ENCODE measurements at places on chromosomes 2 and 18.

DNA sequence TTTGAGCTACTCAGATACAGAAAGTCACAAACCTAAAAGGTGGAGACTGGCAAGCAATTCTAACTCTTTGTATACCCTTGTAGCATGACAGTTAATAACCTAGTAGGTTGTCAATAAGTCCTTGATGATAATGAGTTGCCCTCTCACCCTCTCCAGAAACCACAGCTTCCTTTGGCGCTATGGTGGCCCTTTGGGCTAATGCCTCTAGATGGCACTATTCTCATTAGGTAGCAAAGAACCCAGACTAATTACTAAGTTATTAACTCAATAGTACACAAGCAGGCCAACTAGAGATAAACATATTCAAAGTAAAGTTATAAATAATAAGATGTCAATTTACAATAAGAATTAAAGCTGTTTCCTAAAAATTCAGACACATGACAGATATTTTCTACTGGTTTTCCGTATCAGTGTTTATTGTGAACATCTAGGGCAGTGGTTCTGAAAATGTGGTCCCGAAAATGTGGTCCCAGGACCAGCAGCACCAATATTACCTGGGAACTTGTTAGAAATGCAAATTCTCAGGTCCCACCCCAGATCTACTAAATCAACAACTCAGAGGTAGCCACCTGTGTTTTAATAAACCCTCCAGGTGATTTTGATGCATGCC lies 41.1 kb downstream of the LDAH start:
- no peak for DNase-seq

DNA sequence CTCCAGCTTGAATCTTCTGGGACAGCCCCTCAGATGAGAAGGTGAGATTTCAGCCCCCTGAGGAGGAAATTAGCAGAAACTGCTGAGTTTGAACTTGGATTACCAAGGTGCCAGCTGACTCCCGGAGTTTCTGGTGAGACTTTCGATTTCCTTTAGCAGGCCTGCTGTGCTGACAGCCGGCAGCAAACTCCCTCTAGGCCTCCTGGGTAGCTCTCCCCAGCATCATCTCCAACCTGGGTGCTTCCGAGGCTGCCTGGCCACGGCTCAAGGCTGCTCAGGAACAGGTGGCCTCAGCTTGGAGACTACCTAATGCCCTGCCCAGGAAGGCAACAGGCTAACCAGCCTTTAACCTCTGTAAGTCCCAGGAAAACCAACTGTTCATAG lies 16.5 kb downstream of the SDC1 start:
- no peak for DNase-seq

- DNase-seq, result no peak
These were observed 437.6 kb downstream of the DLGAP1 start for GRCh38 chr18:4017480-4017879.

DNA sequence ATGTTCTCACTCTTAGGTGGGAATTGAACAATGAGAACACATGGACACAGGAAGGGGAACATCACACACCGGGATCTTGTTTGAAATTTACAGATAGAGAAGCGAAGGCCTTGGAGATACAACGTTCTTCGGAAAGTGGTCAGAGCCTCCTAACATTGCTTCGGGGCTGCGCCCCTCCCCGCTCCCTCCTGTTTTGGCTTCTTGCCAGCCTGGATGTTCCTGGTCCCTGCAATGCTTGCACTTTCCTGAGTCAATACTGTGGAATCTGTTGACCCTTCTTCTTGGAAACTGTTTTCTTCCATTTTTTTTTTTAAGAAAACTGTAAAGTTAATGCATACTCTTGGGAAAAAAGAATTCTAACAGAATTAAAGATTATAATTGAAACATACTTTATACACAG lies 360.8 kb downstream of the SOCS6 start:
- DNase-seq, result no peak

- no peak for DNase-seq
These were observed 347.6 kb downstream of the CTNNA2 start for GRCh38 chr2:79860228-79861058.

Data from NCI-H2029 treated with DMSO at 0.1 percent for 48 hours (cell line).